ENCODE measurements at places on chromosomes 16 and 17.

- DNase-seq = no peak
Measured at GRCh38 chr17:42675348-42675964, 1.3 kb downstream of the PLEKHH3 start.

DNA sequence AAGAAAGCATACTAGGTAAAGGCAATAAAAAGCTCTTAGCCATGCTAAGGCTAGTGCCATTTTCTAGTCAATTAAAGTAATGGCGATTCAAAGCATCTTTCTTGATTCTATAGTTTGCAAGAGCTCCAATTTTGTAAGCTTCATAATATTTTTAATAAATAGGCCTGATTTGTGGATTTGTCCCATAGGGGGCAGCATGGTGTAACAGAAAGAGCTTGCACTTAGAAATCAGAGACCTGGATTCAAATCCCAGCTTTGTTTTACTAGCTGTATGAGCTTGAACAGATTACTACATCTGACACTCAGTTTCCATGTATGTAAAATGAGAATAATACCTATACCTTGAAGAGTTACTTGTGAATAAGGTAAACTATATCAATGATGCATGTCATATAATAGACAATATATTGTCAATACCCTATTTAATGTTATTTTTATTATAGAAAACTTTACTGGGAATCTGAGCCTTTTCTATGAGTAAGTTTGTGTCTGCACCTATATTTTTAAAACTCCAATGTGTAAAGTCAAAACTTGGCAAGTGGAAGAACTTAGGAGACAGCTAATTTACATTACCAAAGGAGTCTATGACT is 93.6 kb upstream of the NOG start:
- no peak for DNase-seq

DNA sequence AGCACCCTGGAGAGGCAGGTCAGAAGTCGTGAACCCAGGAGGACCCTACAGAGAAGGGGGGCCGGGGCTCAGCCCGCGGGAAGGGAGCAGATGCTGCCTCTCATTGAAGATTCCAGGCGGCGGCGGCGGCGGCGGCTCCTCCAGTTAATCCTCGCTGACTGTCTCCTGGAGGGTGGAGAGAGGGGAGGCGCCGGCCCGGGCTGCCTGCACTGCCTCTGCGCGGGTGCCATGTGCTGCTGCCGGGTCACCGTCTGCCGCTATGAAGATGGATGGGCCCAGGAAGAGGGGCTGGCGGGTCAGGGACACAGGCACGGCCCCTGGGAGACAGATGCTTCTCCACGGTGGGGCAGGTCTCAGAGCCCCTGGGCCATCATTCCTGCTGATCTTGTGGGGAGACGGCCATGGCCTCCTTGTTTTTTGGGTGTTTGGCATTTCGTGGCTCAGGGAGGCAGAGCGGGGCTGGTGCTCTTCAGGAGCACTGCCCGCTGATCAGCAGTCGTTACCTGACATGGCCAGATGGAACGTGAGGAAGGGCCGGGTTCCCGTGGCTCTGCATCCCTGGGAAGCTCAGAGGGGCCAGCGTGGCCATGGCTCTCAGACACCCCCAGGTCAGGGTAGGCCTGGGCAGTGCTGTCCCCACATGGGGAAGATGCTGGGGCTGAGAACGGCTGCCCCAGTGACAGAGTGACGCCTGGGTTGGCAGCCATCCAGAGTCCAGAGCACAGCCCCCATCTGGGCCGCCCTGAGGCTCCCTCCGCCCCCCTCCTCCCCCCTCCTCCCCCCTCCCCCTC is 36.1 kb downstream of the GINS2 start:
- DNase-seq = no peak

- no peak for DNase-seq
Measured at GRCh38 chr16:7333180-7333725, 608 bp downstream of the RBFOX1 start.

DNA sequence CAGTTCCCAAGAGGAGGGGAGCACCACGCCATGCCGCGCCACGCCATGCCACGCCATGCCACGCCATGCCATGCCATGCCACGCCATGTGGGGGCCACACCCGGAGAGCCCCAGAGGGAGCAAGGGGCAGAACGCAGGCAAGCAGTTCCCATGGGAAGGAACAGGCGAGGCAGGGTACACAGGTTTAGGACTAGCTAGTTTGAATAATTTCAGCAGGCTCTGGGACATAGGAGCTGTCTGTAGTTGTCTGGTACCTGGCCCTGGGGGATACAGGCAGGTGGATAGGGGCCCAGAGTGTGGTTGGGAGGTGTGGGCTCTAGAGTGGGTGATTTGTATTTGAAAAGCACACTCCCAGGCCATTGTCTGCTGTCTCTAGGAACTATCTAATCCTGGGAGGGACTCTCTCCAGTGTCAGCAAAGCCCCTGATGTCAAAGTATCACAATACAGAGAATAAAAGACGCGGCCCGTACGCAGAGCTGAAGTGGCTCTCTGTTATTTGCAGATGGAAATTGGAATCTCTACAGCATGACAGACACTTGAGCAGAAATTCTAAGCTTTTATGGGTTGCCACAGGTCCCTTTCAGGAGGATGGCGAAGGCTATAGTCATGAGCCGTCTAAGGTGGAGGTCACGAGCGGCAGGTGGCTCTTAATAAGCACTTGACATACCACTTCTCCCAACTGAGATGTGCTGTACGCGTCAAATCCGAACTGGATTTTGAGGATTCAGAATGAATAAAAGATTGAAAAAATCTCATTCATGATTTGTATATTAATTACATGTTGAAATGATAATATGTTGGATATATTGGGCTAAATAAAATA is 220.8 kb upstream of the TNRC6C start:
- DNase-seq = no peak

GRCh38 chr17:64423881-64424280 is 25.0 kb upstream of the MILR1 start:
- DNase-seq = no peak

- no peak for DNase-seq
Measured at GRCh38 chr16:23827057-23827456, 8.7 kb upstream of the PRKCB start.

GRCh38 chr17:68511254-68511670 is 968 bp upstream of the PRKAR1A start:
- no peak for DNase-seq

DNA sequence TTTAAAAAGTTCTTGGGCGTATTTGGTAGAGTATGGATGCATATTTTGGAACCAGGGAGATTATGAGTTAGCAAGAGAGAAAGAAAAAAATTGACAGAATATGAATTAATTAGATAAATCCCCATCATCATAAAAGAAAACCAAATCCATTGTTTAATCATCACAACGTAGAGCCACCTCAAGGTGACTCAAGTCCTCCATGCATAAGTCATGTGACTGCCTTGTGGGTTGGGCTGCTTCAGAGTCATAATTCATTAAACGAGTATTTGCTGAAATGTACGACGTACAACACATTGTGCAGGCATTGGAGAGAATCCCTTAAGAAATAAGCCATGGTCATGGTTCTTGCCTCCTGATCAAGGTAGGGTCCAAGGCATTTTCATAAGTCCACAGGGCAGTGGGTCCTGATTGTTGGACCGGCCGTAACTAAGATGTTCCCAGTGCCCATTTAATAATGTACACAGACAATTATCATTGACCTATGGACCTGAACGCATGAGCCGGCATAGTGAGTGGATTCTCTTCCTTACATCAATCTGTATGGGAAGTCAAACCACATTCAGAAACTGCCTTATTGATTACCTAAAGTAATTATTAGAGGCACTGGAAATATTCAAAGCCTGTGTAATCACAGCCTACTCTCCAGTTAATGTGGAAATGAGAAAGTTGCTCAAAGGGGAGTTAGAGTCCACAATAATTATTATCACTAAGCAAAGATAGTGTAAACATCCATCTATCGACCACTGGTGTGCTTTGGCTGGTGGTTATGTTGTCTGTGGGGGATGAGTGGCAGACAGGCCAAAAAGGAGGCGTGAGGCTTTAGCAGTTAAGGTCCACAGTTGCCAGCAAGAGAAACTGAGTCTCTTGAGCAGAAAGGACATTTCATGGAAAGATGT is 165.4 kb downstream of the PITPNC1 start:
- no peak for DNase-seq

DNA sequence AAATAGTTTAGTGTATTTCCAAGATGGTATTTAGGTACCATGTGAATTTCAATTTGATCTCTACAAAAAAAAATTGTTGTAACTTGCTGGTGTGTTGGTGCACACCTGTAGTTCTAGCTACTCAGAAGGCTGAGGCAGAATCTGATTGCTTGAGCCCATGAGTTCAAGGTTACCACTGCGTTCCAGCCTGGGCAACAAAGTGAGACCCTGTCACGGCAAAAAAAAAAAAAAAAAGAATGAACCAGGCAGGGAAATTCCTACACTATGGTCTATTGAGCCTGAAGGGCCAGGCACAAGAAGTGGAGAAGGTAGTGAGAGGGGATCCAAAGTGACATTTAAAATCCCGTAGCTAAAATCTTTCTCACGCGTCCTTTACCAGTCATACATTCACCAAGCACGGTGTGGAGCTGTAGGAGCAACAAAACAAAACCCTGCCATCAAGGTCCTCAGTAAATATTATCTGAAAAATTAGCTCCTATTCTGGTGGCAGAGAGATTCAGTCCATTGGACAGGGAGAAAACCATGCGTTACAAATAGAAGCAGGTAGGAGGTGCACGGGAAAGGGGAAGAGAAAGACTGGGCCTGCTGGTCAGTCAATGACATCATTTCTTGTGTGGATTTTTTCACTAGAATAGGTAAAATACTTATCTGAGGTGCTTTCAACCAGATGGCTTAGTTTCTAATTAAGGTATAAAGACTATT is 27.3 kb downstream of the TXNDC11 start:
- DNase-seq = no peak

DNA sequence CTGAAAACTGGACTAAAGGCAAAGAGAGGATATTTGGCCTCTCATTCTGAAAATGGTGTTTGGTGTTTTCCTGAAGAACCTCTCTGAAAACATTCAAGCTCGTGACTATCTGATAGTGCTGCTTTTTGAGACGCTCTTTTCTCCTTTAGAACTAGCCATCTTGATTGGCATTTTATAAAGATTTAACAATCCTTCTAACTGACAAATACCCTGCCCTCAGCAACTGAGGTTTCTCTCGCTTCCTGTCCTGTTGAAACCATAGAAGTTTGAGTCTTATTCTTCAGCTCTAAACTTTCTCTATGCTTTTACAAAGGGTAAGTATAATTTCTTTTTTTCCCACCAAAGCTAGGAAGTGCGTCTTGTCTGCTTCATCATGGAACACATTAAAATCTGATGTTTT is 13.3 kb downstream of the CNEP1R1 start:
- DNase-seq = no peak

GRCh38 chr16:15881794-15882379 is 6.5 kb downstream of the CEP20 start:
- DNase-seq = no peak

- no peak for DNase-seq
Measured at GRCh38 chr16:50616883-50617645, 64.0 kb downstream of the SNX20 start.

DNA sequence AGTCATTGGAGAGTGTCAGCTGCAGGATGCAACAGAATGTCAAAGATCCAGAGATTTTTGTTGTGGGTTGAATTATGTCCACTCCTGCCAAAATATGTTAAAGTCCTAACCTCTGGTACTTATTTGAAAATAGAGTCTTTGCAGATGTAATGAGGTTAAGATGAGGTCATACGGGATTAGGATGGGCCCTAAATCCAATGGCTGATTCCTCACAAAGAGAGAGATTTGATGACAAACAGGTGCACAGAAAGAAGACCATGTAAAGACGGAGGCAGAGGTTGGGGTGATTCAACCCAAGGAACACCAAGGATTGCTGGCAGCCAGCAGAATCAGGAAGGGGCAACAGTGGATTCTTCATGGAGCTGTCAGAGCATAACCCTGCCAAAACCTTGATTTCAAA is 34.5 kb upstream of the USP22 start:
- DNase-seq = no peak

- DNase-seq = no peak
Measured at GRCh38 chr17:77594416-77595209, 363.9 kb upstream of the TNRC6C start.

DNA sequence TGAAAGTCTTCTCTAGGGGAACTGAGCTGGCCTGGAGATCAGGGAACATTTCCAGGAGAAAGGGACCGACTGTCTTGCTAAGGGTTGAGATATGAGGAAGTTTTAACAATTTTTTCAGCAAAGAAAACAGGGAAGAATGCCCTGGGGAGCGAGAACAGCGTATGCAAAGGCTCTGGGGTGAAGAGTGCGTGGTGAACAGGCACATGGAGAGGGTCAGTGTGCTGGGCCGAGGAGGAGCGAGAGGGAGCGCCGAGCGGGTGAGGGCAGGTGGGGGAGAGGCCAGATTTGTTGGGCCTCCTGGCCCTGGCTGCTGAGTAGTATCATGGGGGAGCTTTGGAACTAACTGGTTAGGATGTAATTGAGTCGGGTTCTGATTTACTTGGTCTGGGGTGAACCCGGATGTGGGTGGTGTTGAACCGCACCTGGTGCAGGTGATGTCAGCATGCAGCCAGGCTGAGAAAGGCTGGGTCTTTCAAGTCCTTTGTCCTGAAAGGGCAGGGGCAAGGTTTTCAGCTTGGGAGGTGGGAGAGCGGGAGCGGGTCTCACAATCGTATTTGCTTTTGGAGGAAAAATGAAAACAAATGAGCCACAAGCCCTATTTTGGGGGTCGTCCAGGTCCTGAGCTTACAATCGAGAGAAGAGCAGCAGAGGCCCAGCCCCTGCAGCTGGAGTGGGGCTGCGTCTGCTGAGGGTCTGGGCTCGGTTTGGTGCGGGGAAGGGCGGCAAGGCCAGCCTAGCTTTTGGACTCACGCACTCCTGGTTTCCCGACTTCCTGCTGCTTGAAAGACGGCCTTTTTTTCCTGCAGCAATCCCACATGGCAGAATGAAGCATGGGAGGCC is 11.1 kb upstream of the WFDC1 start:
- DNase-seq = no peak

DNA sequence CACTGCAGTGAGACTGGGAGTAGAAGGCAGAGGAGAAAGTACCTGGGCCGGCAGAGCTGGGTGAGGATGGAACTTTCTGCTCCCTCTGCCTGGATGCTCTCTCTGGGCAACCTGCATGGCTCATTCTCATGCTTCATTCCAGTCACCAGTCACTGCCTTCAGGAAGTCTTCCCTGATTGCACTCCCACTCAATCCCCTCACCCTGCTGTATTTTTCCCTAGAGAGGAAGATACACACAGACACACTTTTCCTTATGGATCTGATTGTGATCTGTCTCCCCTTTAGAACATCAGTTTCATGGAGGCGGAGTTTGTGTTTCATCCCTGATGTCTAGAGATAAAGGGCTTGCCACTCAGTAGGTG is 44.9 kb downstream of the MEAK7 start:
- no peak for DNase-seq

DNA sequence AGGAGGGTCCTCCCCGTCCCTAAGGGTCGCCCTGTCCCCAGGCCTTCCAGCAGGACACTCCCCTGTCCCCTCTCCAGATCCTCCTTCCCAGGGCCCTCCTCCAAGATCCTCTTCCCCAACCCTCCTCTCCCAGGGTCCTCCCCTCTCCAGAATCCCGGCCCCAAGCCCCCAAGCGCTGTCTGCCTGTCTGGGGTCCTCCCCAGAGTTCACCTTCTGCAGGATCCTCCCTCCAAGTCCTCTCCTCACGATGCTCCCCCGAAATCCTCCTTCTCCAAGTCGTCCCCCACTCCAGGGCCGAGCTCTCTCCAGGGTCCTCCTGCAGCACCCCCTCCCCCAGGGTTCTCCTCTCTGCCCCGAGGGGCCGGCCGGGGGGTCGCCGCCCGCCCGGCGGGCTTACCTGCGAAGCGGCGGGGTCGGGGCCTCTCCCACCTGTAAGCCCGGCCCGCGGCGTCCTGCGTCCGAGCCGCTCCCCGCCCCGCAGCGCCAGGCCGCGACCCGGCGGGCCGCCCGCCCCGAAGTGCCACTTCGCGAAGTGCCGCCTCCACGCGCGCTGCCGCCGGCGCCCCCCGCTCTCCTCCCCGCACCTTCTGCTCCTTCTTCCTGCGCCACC is 678 bp upstream of the BAIAP2 start:
- DNase-seq = no peak

- DNase-seq = no peak
Measured at GRCh38 chr16:55171241-55171640, 152.8 kb upstream of the IRX6 start.
